ENCODE measurements at places on chromosomes 16 and 17. TPM values are rescaled to one million over a fixed set of nuclear protein-coding genes. Genes with fewer than 3 reads are reported as not detected.

DNA sequence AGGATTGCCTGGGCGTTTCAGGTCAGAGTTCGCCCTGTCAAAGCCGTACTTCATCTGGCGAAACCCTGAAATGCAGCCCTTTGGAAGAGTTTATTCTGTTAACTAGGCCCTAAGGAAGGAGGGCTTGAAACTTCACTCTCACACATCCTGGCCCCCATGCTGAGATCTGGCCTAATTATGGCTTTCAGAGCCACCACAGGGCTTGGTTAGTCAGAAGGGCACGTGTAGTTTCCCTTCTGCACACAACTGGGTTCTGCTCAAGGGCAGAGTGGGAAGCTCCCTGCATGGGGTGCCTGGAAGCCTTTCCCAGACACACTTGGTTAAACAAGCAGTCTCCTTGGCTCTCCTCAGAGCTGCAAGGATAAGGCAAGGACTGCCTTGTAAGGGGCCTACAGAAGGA, 397.3 kb downstream of the SHISA9 start:
- no peak for DNase-seq

DNA sequence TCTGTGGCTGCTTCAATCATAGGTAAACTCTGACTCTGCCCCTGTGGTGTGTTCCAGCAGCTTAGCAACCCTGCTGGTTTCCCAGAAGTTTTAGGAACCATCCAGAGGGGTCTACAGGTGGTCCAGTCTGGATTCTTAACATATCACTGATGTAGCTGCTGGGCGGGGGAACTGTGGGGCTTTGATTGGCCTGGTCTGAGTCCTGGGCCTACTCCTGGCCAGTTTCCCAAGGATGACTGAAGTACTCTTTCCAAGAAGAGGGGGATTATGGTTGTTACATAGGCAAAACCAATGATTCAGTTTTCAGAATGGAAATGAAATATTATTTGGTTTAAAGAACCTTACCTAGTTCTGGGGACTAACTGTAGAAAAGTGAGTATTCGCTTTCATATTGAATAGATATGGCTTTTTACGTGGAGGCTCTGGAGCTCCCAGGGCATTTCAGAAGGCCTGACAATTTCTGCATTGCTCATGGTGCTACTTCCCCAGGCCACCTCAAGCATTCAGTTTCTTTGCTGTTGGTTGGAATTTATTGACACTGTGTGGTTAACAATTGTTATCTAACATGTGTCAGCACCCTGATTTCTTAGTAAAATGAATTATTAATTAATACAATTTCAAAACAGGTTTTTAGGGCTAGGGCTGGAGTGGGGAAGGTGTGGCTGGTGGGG, 38.4 kb downstream of the EPN2 start:
- no peak for DNase-seq

DNA sequence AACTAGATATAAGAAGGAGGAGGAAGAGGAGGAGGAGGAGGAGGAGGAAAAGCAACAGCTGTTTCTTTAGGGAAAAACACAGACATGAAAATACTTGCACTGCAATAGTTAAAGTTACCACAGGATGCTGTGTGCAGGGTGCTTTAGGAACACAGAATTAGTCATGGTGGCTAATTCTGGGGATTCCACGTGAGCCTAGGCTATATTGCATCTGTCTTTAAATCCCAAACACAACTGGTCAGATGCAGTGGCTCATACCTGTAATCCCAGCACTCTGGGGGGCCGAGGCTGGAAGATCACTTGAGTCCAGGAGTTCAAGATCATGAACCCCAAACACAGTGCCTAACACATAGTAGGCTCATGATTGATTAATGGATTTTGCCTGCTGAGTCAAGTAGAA, 155.3 kb upstream of the C16orf82 start:
- DNase-seq, result no peak

DNA sequence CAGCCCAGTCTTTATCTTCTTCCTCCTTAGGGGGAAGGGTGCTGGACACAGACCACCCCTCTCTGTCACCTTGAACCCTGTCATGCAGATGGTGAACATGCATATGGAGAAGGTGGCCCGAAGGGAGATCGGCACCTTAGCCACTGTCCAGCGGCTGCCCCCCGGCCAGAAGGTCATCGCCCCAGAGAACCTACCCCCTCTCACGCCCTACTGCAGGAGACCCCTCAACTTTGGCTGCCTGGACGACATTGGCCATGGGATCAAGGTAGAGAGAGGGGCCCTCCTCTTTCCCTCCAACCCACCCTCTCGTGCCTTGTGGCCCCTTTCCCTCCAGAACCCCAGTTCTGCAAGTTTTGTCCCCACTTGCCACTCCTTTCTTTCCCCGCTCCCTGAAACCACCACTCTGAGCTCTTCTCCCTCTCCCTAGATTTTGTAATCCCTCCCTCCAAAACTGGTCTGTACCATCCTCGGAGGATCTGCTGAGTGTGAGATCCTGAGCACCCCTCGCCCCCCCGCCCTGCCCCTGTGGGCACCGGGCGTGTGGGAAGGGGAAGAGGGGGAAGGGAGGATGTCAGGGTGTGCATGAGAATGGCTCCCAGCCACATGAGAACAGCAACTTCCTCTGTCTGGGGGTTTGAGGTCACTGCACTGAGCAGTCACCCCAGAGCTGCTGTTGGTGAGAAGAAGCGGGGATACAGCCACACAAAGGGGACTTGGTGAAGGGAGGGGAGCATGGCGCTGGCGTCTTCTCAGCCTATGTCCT, 7.3 kb downstream of the ABI3 start:
- no peak for DNase-seq

Gene ZFPM1
- 0.20 TPM for polyA plus RNA-seq

Data from AG04450 (cell line).